ENCODE measurements at places on chromosomes 5 and 9.

DNA sequence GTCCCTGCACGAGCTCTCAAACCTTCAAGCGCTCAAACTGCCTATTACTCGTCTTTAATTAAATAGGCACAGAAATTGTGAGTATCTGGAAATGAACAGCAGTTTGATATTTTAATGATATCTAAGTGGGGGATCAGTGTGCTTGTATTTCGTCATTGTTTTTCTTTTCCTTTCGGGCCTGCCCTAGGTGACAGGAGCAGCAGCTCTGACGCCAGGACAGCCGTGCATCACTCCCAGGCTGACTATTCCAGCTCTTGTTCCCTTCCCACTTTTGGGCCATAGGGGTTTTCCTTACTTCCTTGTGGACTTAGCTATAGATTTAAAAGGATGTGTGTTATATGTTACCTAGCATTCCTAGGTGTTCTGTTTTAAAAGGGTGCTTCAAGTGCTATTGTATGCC is 9.5 kb downstream of the BNIP1 start:
- no peak for DNase-seq

DNA sequence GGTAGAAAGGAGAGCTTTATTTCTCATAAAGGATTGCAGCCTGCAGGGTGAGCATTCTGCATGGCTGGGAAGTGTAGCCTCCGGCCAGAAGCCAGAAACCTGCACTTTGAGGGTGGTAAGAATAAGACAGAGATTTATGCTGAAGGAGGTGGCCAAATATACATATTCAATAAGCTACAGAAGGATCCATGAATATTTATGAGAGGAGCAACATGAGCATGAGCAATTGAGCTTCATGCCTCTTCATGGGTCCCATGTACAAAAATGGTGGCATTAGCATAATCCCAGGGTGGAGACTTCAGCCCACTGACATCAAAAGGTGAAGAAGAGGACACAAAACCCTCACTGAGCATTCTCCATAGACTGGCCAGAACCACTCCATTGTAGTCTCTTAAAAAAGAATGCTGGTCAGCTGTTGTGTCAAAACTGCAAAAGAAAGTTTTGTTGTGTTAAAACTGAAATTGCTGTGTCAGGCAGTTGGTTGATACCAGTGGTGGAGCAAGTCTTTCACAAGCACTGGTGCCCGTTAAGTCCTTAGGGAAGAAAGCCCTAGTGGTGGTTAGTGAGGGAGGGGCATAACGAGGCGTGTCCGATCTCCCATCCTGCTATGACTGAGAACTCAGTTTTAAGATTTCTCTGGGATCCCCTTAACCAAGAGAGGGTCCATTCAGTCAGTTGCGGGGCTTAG is 160.8 kb upstream of the MAP1B start:
- DNase-seq, result no peak

DNA sequence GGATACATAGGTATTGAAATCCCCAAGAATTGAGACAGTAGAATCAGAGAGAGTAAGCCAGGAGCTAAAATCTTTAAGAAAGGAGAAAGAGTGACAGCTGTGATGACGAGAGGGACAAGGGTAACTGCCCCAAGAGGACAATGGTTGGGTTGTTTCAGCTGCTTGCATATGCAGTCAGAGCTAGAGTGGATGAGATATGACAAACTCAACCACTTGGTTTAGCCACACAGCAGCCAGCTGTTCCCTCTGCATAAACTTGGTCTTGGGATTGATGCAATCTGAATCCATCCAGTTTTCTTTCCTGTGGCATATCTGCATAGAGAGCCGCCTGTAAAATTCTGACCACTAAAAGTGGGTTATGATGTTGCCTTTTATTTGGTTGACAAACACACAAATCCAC is 100.7 kb downstream of the ZNF622 start:
- no peak for DNase-seq

DNA sequence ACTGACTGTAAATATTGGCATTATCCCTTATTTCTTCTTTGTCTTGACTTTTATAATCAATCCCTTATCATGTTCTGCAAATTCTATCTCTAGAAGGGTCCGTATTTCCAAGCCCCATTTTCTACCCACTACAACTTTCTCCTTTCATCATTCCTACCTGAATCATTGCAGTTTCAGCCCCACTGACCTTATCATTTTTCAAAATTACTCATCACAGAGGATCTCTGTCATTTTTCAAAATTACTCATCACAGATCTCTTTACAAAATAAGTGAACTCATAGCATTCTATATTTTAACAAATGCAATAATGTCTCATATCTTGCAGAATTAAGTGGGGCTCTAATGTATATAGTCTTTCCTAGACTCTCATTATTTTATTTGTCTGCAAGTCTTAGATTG is 256.9 kb upstream of the COX7C start:
- DNase-seq, result no peak

DNA sequence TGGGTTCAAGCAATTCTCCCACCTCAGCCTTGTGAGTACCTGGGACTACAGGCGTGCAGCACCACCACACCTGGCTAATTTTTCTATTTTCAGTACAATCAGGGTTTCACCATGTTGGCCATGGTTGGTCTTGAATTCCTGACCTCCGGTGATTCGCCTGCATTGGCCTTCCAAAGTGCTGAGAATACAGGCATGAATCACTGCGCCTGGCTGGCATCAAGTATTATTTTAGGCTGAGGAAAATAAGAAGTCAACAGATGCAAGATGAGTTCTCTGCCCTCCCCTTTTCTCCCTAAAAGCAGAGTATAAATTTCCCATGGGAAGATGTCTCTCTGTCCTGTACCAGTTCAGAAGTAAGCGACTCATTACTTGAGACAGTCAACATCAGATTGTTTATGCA is 71.5 kb downstream of the ELAVL2 start:
- no peak for DNase-seq

- DNase-seq, result no peak
Observed at GRCh38 chr5:43115968-43116367, 4.7 kb upstream of the ZNF131 start.

Measured in HAP-1 (cell line).